ENCODE measurements at places on chromosomes 4 and X.

GRCh38 chrX:17187136-17187756, 187.8 kb upstream of the NHS start:
- no peak for DNase-seq

DNA sequence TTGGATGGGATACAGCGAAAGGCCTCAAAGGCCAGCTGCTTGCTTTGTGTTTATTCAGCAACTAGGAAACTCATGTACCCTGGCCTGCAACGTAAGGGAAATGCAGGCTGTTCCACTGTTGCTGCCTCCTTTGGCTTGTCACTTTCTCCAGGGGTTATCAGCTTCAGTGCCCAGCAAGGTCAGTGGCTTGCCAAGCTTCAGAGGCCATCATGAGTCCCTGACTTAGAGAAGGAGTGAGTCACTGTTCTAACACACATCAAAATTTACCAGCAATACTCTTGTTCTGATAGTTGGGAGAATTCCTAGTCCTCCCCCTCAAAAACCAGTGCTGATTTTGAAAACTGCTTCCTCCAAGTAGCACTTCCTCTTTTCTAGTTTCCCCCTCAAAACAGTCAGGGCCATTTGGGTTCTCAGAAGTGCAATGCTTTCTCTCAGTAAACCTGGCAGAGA, 250.8 kb downstream of the ARHGAP24 start:
- no peak for DNase-seq

DNA sequence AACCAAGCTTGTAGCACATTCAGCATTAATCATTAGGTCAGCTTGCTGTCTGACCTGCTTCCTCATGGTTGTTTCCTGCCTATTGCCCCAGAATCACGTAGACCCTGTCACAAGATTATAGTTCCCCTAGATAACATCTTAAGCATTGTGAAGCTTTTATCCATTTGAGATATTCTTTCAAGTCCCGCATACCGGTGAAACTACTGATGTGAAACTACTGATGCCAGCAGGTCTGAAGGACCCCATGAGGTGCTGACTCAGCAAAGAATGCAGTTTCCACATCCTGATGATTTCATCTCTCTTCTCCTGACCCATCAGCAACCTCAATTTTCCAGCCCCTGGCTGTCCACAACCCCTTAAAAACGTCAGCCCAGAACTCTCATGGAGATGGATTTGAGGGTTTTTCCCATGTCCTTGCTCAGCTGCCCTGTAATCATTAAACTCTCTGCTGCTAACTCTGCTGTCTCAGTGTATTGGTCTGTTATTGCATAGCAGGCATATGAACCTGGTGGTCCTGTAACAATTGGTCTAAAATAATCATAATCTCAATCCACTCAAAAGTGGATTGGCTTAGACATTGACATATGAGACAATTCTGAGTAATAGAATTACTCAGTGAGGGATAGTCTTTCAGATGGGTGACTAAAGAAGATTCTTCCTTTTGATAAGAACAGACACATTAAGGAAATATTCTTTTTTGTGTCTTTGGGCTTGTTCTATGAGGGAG, 26.3 kb upstream of the UBA6 start:
- DNase-seq: no peak

DNA sequence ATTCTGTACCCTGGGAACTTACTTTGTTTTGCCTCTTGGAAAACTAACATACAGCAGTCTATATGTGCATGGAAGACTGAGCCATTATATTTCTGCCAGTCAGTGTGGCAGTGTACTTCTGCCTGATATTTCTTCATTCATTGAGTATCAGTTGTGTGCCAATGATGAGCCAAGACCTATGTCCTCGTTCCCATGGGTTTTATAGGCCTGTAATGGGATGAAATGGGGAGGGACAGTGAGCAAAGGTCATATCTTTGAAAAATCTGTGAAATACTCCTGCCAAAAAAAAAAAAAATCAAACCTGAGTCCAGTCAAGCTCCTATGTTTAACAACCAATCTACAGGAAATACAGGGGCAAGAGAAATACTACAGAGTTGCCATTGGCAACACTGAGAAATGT, 9.1 kb downstream of the NSD2 start:
- DNase-seq: peak; percentile 32

All from HT-29 (cell line).